ENCODE measurements at places on chromosomes 5 and 9. TPM values are rescaled to one million over a fixed set of nuclear protein-coding genes. Genes with fewer than 3 reads are reported as not detected.

Gene HTR1A
- polyA plus RNA-seq = not detected

Gene MSX2
- 1.7 TPM for polyA plus RNA-seq

Gene TGFBI
- 99.6 TPM for polyA plus RNA-seq

Gene CHMP5
- 82.0 TPM for polyA plus RNA-seq

Gene QSOX2
- 11.9 TPM for polyA plus RNA-seq

Gene GABRG2
- polyA plus RNA-seq = 2.1 TPM

Gene TXNDC8
- not detected for polyA plus RNA-seq

GRCh38 chr9:133735415-133735775 is 2.8 kb downstream of the SARDH start:
- no peak for DNase-seq

DNA sequence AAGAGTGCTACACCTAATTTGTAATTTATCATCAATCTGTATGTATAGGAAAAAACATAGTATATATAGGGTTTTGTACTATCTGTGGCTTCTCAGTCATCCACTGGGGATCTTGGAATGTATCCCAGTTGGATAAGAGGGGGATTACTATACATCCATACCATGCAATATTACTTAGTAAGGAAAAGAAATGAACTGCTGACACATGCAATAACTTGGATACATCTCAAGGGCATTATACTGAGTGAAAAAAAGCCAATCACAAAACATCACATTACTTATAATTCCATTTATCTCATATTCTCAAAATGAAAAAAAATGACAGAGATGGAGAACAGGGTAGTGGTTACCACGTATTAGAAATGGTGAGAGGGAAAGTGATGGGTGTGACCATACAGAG is 108.3 kb upstream of the RGS7BP start:
- DNase-seq = no peak

GRCh38 chr9:84163052-84163650 is 177.4 kb downstream of the SLC28A3 start:
- DNase-seq = no peak

DNA sequence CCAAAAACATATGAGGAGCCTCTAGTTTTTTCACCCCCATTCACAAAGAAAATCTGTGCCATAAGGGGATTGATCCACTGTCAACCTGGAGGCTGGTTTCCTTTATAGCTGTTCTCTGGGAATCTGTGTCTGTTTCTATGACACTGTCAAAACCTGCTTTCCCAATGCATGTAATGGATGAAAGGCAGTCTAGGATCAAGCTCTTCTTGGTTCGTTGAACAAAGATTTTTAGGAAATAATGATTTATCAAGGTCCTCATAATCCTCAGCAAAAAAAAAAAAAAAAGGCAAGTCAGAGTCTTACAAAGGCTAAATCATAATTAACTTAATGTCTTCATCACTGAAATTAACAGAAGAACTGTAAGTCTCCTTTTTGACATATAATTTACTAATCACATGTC is 16.0 kb downstream of the EPB41L4A start:
- no peak for DNase-seq

DNA sequence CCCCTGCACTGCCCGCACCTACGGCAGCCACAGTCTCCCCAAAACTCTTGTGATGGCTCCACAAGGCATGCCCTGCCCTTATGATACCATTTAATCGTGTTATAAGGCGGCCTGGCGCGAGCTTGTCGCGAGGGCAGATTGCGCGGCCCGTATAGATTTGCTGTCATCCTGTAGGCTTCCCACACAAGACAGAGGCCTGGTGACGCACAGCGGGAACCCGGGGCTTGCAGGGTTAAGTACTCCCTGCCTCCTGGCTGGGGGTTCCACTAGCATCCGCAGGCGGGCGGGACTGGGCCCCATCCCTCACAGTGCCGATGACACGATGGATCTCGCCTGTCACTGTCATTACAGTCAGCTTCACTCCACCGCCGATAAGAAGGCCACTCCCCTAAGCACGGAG is 364.9 kb upstream of the IRX2 start:
- no peak for DNase-seq

- peak; percentile 17 for DNase-seq
Observed at GRCh38 chr9:127004946-127005769, 90.6 kb downstream of the RALGPS1 start.

GRCh38 chr9:126159430-126160060 is 167.1 kb upstream of the MVB12B start:
- DNase-seq = no peak

- DNase-seq = no peak
Observed at GRCh38 chr5:99900302-99900852, 634.8 kb upstream of the FAM174A start.

- DNase-seq = no peak
Observed at GRCh38 chr5:2836133-2836532, 84.7 kb upstream of the IRX2 start.

DNA sequence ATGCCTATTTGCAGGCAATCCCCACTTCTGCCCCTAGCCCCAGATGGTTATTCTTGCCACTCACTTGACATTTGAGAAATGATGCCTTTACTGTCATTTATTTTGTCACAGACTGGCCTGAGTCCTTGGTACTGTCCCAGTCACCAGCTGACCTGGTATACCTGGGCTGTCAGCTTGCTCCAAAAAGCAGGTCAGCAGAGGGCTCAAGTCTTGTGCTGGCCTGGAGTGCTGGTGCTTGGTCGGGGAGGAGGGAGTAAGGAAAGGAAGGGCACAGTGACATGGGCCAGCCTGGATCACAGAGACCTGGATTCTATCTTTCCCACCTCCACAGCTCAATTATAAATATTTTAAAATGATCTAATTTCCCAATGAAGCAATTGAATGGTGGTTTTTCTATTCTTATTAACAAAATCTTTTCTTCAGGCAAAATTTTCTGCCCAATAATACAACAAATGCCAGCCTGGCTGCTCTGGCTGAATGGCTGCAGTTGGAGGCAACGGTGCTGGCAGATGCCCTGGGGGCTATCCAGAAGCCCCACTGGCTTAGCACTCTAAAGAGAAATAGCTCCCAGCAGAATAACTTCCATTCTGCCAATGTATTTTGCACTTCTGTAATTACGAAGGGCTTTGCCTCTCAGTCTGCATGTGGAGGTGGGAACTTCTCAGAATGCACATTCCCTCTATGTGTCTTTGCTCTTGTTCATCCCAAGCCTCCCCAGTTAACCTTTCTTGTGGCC is 160.6 kb downstream of the GADD45G start:
- no peak for DNase-seq

DNA sequence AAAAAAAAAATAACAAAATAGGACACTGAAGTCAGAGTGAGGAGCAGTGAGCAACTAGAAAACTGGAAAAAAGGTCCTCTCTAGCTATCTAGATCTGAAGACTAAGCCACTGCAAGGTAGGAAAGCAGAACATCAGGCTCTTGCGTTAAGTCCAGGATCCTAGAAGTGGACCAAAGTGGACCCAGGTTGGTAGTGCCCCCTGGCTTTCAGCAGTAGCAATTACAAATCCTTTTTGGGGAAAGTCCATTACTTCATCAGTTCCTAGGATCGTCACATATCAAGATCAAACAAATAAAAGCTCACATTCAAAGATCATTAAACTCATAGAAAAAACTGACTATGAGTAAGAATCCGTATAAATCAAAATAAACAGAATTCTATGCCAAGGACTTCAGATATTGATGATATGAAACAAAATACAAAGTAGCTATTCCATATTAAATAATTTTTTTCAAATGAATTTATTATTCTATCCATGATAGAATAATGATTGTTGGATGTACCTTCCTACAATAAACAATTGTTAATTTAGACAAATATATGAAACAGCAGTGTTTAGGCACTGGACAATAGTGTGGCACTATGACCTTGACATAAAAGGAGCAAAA is 6.5 kb upstream of the RICTOR start:
- peak; percentile 48 for DNase-seq

GRCh38 chr9:125883565-125884217 is 136.5 kb downstream of the PBX3 start:
- no peak for DNase-seq

GRCh38 chr5:5424736-5425135 is 2.3 kb downstream of the ICE1 start:
- no peak for DNase-seq

GRCh38 chr9:90325913-90326653 is 316.5 kb downstream of the DIRAS2 start:
- no peak for DNase-seq

GRCh38 chr5:32598260-32598937 is 13.0 kb downstream of the SUB1 start:
- no peak for DNase-seq

DNA sequence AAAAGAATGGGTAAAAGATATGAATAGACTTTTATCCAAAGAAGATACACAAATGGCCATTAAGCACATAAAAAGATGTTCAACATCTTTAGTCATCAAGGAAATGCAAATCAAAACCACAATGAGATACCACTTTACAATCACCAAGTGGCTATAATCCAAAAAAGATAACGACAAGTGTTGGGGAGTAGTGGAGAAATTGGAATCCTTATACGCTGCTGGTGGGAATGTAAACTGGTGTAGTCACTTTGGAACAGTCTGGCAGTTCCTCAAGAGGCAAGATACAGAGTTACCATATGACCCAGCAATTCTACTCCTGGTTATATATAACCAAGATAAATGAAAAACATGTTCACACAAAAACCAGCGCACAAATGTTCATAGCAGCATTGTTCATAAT is 234.9 kb downstream of the SPATA31D1 start:
- no peak for DNase-seq

DNA sequence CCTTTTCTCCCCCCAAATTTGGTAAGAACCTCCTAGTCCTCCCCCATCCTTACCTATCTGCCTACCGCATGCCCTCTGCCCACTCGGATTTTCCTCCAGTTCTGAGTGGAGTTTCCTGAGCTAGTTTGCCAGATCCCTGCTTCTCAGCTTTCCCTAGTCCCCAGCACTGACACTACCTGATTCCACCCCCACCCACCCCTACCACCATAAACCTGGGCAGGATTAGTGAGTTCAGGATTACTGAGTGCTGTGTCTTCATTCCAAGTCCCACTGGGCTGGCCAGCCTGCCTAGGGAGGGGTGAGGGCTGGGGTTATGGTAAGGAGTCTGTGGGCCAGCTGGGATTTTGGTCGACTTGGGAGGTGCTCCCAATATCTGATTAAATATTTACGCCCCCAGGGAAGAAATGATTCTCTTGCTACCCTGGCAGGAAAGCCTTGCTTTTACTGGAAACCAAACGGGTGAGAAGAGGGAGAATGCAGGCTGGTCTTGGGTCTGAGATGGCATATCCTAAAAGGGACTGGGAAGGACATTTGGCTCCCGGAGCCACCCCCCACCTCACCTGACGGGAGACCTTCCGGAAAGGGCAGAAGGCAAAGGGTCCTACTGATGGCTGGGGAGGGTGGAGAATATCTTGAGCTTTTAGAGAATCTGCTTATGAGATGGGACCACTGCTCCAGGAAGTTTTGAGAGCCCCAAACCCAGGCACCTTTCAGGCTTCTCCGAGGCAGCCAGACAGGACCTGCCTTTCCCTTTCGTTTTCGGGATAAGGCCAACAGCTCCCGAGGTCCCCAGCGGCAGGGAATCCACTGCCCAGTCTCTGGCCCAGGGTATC is 3.7 kb downstream of the PITX1 start:
- DNase-seq = no peak

- DNase-seq = no peak
Observed at GRCh38 chr9:94794476-94795167, 68.1 kb downstream of the AOPEP start.
